Effector CD8-positive, alpha-beta T cell (primary cell): ENCODE measurements at places on chromosomes 3 and 15.

DNA sequence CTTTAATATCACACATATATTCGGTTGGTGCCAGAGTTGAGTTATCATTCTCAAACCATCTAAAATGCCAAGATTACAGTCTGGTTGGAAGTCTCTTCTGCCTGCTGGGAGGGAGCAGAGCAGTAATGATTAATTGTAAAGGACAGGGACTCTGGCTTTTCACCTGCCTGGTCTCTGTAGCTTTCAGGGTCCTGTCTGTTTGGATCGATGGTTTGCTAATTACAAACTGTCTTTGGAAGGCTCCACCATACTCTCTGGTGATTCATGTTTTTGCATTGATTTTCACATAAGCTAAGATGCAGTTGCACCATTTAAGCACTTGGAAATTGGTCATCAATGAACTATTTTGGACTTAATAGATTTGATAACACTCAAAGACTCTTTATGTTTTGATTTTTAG, 350.4 kb upstream of the SATB1 start:
- no peak for DNase-seq

GRCh38 chr15:33096134-33096533, 98.4 kb downstream of the FMN1 start:
- no peak for DNase-seq

DNA sequence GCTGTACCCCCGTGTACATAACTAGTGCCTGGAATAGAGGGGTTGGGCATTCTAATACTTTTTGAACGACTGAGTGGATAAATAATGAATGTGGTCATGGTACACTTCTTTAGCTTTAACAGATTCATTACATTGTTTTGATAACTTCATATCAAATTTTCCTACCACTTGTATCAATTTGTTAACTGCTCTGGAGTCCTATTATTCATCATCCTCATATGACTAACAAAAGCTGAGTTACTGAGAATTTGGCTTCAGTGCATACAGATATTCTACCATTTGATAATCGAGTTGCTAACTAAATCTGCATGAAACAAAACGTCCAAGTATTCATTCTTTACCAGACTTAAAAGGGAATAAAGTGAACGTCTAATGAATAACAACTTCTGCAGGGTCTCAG, 31.7 kb downstream of the FRMD5 start:
- no peak for DNase-seq

- DNase-seq: no peak
Measured at GRCh38 chr15:83380682-83381081, 66.5 kb upstream of the SH3GL3 start.

- no peak for DNase-seq
Measured at GRCh38 chr3:10358309-10358980, 37.5 kb upstream of the SEC13 start.

GRCh38 chr3:192794216-192794615, 66.9 kb upstream of the FGF12 start:
- DNase-seq: no peak

- no peak for DNase-seq
Measured at GRCh38 chr15:99167201-99167600, 62.3 kb downstream of the SYNM start.

GRCh38 chr3:129211772-129212171, 28.1 kb upstream of the CNBP start:
- DNase-seq: no peak

GRCh38 chr3:55480911-55481743, 6.0 kb downstream of the WNT5A start:
- DNase-seq: no peak

DNA sequence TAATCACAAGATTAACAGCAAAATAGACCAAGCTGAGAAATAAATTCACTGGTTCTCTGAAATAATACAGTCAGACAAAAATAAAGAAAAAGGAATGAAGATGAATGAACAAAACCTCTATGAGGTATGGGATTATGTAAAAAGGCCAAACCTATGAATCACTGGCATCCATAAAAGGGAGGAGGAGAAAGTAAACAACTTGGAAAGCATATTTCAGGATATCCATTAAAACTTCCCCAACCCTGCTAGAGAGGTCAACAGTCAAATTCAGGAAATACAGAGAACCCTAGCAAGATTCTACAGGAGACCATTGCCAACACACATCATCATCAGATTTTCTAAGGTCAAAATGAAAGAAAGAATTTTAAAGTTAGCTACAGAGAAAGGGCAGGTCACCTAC, 649.7 kb upstream of the CBLB start:
- DNase-seq: no peak

DNA sequence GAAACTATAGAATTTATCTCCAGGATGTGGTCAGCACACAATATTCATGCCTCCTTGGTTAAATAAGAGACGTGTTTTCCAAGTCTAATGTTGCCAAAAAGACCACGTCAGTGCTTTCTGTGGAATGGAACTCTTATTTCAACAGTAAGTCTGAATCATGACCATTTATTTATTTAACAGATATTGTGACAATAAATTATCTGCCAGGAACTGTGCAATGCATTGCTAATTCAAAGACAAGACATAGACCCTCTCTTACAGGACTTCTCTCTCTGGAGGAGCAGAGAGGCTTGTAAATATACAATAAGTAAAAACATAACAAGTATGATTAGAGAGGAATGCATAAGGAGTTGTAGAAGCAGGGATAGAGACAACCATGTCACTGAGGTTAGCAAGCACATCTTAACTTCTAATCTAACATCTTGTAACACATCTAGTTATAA, 227.5 kb downstream of the DTWD1 start:
- no peak for DNase-seq

DNA sequence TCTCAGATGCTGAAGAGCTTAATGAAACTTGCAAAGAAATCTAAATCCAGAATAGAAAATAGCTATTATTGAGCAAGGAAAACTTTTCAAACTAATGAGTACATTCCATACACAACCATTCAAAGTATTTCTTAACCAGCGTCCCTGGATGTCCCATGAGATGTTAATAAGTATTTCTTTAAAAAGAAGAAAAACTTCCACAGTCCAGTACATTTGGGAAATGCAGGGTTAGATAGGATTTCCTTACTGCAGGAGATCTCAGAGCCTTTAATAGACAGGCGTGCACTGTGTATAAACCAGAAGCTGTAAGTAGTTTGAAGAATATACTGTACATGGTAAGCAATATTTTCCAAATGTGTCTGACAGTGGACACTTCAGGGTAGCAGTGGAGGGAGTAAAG, 29.6 kb upstream of the BHLHE40 start:
- DNase-seq: no peak

DNA sequence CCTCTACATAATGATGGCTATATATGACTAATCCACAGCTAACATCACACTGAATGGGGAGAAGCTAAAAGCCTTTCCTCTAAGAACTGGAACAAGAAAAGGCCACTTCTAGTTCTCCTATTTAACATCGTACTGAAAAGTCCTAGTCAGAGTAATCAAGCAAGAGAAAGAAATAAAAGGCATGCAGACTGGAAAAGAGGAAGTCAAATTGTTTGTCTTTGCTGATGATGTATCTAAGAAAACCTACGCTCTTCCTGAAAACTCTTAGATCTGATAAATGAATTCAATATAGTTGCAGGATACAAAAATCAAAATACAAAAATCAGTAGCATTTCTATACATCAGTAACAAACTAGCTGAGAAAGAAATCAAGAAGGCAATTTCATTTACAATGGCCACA, 116.9 kb downstream of the TP63 start:
- DNase-seq: no peak

DNA sequence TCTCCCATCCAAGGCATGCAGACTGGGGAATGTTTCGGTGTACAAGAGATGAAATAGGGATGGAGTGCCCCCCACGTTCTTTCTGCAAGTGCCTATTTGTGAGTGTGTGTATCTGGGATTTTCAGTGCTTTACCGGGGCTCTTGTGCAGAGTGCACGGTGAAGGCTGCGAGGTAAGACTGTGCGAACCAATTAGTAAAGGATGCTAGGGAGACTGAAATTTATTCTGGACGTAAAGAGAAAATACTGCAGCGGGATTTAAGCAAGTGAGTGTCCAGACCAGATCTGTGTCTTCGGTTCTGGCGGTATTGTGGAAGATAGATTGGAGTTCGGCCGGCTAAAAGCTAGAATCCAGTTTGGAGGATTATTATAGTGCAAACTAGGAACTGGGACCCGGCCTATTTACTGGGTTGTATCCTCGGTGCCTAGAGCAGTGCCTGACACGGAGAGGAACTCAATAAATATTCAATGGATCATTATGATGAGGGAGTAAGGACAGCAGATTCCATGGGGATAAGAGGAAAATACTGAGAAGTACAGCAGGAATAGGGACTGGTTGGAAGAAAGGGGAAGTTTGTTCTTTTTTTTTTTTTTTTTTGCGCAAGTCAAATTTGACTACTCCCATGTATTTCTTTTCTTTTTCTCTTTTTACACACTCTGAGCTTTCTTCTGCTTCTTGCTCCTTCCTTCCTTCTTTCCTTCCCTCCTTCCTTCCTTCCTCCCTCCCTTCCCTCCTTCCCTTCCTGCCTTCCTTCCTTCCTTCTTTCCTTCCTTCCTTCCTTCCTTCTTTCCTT, 580 bp upstream of the MAGEF1 start:
- no peak for DNase-seq

- no peak for DNase-seq
Measured at GRCh38 chr3:54733106-54734006, 194.5 kb downstream of the LRTM1 start.

- DNase-seq: no peak
Measured at GRCh38 chr3:181727341-181728032, 15.8 kb downstream of the SOX2 start.

- no peak for DNase-seq
Measured at GRCh38 chr3:155488671-155489070, 195.2 kb upstream of the STRIT1 start.

DNA sequence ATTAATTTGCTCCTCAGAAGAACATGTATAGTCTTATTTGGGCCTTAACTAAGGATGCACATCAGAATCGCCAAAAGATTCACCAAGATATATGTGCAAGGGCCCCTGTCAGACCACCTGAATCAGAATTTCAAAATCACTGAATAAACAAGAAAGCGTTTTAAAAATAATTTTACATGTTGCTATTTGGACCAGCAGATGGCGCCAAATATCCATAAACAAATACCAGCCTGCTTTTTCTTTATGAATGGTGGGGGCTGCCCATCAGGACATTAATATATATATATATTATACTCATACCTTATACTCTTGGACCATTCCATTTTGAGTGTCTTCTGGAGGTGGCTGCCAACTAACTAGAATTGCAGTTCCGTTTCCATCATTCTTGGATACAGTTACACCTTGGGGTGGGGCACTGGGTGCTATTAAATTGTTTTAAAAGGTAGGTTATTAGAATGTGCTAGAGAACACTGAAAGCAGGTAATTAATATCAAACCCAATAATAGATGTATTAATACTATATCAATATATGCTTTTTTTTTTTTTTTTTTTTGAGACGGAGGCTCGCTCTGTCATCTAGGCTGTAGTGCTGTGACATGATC, 1108.3 kb downstream of the ROBO1 start:
- peak; percentile 11 for DNase-seq

DNA sequence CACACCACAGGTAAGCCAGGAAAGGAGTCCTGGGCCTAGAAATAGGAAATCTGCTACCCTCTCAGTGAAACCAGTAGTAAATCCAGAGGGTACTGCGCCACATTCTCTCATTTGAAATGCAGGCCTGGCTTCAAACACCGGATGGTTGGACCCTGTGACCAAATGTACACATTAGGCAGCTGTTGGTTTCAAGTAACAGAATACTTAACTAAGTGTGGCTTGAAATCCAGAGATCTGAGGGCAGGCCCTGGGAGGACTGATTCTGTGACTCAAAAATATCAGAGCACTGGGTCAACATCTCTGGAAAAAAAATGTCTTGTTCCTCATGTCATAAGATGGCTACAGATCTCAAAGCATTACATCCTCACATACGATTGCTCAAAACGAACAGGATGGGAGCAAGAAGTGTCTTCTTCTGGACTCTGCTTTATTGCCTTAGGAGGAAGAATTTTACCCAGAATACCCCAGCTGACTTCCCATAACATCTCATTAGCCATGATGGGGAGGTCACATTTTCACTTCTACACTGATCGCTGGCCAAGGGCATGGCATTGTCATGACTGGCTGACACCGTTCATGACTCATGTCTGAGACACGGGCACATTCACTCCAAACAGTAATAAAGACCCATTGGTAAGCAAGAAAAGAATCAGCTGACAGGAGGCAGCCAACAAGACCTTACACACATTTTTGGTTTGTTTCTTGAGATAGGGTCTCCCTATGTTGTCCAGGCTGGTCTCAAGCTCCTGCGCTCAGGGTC, 166.0 kb downstream of the ARRDC4 start:
- DNase-seq: no peak

GRCh38 chr3:37729119-37729518, 132.6 kb upstream of the CTDSPL start:
- DNase-seq: no peak

DNA sequence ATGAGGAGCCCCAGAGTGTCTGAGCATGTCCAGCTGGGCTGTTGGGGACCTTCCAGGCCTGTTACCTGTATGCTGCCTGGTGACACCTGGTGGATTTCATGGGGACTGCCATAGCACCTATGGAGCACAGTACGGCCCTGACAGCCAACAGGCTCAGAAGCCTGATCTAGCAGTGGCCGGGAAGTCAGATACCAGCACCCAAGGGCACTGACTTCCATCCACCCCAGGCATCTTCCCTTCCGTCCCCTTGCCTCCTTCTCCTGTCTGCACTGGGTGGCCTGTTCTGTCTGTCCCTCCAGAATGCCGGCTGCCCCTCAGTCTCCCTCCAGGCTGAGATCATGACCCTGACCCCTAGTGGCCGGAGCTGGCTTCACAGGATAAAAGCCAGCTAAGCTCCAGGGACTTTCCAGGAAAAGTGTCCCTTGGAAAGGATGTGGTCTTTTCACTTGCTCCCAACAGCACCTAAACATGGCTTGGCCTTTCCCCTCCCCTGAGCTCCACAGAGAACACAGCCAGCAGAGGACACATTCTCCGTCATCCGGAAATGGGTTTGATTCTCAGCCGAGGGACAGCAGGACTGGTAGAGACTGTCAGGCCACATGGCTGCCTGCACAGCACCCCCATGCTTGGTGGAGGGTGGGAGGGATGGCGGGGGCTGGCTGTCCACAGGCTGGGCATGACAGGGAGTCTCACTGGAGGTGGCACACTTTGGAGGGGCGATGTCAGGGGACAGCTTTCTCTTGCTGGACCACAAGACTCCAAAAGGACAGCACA, 9.5 kb downstream of the RPS17 start:
- no peak for DNase-seq

- no peak for DNase-seq
Measured at GRCh38 chr3:52406231-52406661, 38.7 kb downstream of the SEMA3G start.

DNA sequence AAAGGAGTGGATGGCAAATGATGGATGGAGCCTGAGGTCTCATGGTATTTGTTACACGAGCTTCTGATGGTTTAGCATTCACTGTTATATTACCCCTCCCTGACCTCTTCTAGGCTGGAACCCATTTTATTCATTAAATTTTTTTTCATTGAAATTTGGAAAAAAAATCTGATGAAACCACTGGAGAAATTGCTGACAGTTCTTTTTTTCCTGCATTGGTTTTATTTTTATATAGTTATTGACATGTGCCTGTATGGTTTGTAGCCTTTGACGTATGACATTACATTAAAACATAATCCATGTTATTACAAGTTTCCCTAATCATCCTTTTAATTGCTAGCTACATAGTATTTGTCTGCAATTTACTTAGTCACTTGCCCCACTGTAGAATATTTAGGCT, 81.8 kb downstream of the CLDN11 start:
- no peak for DNase-seq
